ENCODE measurements at places on chromosomes 5 and 9.

DNA sequence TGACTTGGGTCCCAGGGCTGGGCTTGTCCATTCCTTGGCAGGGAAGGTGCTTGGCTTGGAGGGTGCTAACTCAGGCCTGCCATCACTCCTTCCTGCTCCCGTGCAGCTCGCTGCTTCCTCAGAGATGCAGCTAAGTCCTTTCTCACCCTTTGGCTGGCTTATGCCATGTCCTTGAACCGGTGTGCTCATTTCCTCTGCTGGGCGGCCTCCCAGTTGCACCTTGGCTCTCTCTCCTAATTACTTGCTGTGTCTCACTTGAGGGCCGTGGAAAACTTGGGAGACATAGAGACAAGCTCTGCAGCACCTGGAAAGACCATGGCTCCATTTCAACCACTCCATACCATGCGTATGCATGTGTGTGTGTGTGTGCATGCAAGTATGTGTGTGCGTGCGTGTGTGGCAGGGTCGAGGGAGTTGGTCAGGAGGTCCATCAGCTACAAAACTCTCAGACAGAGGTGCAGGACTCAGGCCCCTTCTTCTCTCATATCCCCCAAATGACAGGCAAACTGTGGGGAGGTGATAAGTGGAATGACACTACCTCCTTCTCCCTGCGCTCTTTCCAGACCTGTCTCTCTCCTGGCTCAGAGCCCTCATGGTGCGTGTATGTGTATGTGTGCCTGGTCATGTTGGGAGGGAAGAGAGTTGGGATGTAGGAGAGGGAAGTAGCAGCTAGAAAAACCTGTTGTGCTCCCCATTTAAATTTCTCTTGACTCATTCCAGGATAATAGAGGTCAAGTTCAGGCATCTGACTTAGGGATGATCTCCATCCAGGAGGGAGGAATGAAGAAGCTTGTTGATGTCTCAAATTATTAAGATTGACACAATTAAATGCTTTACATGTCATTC lies 17.6 kb upstream of the MTMR12 start:
- no peak for DNase-seq

DNA sequence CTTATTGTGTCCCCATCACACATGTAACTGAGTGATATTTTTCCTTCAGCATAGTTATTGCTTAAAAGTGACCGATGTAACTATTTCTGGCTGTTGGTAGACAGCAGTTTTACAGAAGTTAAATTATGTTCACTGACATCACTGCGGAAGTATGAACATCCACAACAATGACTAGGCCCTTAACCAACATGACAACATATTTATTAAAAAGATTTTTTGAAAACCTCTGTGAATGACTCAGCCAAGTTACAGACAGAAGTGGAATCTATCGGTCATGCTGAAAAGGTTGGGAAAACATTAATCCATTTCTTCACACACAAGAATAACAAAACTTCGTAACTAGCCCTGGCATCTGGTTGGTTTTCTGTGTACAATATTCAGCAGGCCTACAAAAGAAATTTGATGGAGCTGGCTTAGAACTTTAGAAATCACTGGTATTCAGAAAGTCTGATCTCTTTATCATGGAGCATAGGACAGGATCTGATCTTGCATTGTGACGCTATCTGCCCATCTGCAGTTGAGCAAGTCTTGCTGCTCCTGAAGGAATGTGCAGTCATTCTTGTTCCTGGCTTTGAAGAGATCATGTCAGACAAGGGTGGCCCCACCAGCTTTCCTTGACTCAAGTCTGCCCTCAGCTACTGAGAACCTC lies 6.5 kb downstream of the GLIS3 start:
- no peak for DNase-seq

DNA sequence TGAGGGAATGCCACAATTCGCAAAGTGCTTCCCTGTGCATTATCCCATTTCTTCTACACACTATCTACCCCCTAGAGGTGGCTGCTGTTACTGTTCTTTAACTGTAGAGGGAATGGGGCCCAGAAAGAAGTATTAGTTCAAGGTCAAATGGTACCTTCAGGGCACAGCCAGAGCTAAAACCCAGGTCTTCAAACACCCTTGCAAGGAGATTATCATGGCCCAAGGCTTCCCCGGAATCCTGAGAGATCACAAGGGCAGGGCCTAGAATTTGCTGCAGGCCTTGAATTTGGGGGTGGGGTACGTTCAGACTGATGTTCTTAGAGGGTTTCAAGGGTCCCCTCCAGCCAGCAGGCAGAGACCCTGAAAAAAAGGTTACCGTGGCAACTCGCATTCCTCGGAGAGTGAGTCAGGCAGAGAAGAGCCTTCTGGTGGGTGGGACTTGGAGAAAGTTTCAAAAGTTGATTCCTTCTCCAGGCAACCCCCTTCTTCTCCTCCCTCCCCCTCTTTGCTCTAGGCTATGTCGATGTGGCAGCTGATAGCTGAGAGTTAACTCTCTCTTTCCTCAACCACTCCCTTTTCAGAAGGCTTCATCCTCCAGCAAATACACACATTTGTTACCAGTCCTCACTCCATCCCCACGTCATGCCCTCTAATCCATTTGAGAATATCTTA lies 1.9 kb downstream of the SPARC start:
- no peak for DNase-seq

DNA sequence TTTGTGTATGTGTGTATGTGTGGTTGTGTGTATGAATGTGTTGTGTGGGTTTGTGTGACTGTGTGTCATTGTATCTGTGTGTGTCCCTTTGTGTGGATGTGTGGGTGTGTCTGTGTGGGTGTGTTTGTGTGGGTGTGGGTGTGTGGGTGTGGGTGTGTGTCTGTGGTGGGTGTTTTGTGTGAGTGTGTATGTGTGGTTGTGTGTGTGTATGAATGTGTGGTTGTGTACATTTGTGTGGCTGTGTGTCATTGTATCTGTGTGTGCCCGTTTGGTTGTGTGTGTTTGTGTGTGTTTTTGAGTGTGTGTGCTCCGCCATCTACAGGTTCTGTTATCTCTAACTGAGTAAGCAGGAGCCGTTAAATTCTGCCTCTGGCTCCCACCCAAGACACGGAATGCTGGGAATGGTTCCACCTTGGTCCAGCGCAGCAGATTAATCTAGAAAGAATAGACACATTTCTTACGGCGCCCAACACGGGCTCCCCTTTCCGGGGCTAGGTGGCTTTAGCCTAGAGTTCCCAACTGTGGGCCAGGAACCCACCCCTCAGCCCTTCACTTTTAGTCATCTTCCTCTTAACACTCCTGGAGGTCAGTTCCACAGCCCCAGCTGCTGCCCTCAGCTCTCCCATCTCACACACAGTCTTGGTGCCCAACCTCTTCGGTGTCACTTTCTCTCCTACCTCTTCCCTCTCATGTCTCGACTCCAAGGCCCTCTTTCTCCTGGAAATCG lies 197.1 kb downstream of the TTLL11 start:
- no peak for DNase-seq

- DNase-seq: no peak
These were observed 8.9 kb upstream of the NUP214 start for GRCh38 chr9:131116281-131117120.

DNA sequence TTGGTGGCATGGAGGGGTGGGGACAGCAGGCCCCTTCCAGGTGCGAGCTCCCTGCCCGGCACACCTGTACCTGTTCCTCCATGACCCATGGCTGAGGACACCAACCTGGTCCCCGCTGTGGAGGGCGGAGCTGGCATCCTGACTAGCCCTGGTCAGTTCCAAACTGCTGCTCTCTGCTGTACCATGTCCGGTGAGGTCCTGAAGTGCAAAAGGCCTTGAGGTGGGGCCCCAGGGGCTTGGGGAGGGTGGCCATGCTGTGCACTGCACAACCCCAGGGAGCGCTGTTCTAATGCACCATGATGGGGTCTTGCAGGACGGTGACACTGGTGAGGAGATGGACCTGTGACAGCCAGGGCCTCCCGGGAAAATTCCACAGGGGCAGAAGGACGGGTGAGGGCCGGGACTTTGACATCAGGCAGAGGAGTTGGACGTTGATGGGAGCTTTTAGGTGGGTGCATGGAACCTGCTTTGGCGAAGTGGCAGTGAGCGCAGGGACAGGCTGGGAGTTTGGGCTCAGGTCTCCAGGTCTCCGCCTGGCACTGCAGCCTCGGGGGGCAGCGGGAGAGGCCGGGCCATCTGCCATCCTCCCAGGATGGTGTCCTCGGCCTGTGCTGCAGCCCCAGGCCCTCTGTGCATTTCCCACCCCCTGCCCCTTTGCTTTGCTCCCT lies 38.9 kb downstream of the COL5A1 start:
- DNase-seq: no peak

GRCh38 chr9:137275588-137276472 lies 1.7 kb upstream of the TOR4A start:
- no peak for DNase-seq

GRCh38 chr9:136289651-136290507 lies 14.0 kb downstream of the CCDC187 start:
- DNase-seq: no peak

- DNase-seq: no peak
These were observed 27.5 kb downstream of the GABRA6 start for GRCh38 chr5:161713042-161713441.

GRCh38 chr9:81682797-81683196 lies 6.5 kb downstream of the TLE1 start:
- DNase-seq: no peak

- no peak for DNase-seq
These were observed 12.6 kb upstream of the MUSK start for GRCh38 chr9:110655754-110656641.

GRCh38 chr5:15690611-15691010 lies 190.6 kb downstream of the FBXL7 start:
- no peak for DNase-seq

DNA sequence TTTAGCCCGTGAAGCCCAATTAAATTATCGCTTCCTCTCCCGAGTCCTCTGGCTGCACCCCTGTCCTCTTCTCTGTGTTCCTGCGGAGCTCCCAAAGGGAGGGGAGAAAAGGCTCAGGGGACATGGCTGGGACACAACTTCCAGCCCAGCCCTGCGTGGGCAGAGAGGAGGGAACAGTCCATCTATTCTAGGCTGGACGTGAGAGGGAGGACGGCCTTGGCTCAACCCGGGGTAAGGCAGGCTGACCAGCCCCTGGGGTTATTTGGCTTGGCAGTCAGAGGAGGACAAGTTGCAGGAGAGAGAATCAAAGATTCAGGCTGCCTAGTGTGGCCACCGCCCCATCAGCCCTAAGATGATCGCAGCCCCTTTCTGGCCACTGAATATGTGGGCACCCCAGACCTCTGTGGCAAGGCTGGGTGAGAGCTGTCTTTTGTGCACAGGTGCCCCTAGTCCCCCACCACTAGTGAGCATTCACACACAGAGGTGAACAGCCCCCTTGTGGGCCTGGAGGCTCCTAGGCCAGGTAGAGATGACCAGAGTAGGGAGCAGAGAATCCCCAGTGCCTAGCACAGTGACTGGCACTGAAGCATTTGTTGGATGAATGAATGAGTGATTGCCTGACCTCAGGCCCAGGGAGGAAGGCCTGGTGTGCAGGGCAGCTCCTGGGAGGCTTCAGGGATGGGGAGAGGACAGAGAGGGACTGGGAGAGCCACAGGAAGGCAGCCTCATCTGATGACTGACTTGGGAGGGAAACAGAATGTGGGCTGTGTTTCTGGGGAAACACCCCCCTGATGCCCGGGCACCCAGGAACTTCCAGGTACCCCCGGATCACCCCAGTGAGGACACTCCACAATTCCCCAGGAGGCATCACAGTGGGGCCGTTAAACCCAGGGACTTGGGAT lies 133.9 kb downstream of the C9orf50 start:
- no peak for DNase-seq

GRCh38 chr9:109600142-109600541 lies 102.0 kb upstream of the PTPN3 start:
- no peak for DNase-seq

All from stimulated activated CD8-positive, alpha-beta memory T cell treated with anti-CD3 and anti-CD28 coated beads, Interleukin-4, amount 100 ng/mL, for 4 hours (primary cell).